ENCODE measurements at places on chromosomes 5 and 9.
A peak's percentile ranks its signal among the peaks of the same experiment; 100 is the strongest.

DNA sequence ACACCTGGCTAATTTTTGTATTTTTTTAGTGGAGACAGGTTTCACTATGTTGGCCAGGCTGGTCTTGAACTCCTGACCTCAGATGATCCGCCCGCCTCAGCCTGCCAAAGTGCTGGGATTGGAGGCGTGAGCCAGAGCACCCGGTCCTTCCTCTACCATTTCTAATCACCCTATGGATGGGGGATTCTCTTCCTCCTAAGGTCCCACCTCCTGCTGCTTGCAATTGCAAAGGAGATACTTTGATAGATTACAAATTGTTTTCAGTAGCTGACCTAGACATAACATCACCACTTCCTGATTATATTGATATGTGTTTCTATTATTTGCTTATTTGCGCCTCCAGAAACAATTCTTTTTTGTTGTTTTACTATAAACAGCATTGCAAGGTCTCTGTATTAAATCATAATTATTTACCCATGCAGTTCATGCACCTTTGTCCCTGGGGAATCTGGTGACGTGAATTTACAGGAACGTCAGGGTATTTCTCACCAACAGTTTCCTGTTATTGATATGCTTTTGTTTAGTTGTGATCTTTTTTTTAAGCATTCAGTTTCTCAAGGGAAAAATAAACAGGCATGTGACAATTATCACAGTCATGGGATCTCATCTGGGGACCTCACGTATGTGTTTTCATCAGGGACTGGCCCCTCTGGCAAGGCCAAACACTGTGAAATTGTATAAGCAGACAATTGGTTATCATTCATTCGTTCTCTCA is 43.2 kb downstream of the ESM1 start:
- no peak for DNase-seq

- no peak for DNase-seq
Measured at GRCh38 chr5:57664700-57665099, 182.1 kb upstream of the ACTBL2 start.

GRCh38 chr9:18358325-18358724 is 115.6 kb upstream of the ADAMTSL1 start:
- no peak for DNase-seq

DNA sequence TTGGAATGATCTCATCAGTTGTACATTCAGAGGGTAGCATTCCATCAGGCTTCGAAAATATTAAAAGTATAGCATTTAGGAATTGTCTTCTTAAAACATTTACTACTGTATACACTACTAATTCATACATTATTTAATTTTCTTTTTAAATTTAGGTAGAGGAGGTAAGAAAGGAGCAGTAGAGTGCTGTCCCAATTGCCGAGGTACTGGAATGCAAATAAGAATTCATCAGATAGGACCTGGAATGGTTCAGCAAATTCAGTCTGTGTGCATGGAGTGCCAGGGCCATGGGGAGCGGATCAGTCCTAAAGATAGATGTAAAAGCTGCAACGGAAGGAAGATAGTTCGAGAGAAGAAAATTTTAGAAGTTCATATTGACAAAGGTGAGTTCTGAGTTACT is 5.2 kb downstream of the DNAJA1 start:
- DNase-seq, result no peak

GRCh38 chr9:110536822-110537221 is 42.7 kb downstream of the SVEP1 start:
- DNase-seq, result peak; percentile 89

- no peak for DNase-seq
Measured at GRCh38 chr5:98786191-98786853, 12.9 kb downstream of the RGMB start.

- no peak for DNase-seq
Measured at GRCh38 chr9:35972093-35972492, 14.1 kb upstream of the OR2S2 start.

DNA sequence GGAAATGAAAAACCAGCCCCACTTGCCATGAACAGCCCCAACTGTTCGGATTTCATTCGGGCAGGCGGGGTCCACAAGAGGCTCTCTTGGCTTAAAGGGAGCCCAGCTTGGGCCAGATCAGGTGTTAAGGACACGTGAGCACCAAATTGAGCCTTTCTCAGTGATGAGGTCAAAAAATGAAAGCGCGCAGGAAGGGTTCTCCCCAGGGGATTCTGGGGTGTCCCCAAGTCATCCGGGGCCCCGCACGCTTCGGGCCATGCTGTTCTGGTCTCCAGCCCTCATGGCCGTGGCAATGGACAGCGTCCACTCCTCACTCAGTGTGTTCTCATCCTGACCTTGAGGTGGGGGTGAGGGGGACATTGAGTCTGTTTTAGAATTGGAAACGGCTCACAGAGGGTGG is 10.9 kb downstream of the AK1 start:
- no peak for DNase-seq

- DNase-seq, result no peak
Measured at GRCh38 chr5:5492087-5492933, 69.8 kb downstream of the ICE1 start.

DNA sequence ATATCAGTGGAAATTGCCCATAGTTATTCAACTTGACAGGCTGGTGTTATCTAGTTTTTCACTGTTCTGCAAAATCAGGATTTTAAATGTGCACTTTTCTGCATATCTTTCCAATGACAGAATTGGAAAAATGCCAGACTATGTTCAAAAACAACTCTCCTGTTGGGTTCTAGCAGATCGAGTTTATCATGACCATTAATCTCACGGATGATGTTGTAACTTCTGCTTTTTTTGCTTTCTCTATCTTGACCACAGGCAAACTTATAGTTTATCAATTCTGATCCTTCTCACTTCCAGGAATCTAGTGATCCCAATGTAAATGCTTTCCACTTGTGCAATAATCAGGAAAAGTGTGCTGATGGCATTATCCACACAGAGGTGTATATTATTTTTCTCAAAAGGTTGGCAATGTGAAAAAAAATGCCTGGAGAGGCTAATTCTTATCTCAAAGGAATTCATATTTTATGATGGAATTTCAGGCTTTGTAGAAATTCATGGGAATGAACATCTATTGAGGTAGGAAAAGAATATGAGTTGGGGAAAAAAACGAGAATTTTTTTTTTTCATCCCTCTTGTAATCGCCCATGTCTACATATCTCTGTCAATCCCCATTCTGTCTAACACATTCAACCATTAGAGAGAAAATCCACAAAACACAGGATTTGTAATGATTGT is 73.6 kb upstream of the DAB2 start:
- DNase-seq, result no peak

- DNase-seq, result no peak
Measured at GRCh38 chr9:92711146-92711545, 41.2 kb upstream of the IPPK start.

DNA sequence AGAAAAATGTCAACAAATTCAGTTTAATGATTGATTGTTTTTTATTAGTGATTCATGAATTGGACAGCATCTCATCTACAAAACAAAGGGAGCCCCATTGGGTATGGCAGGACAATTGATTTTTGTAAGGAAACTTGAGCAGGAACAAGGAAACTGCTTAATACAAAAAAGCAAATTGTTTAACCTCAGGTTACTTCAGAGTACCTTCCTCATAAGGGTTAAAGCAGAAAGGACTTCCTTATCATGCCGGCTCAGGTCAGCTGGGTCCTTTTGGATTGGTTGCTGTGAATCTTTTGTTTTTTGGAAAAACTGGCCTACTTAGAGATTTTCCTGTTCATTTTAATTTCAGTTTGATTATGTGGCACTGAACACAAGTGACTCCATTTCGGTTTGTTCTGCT is 211.8 kb downstream of the ARRDC3 start:
- no peak for DNase-seq

- no peak for DNase-seq
Measured at GRCh38 chr5:34993951-34994350, 53.8 kb downstream of the AGXT2 start.

DNA sequence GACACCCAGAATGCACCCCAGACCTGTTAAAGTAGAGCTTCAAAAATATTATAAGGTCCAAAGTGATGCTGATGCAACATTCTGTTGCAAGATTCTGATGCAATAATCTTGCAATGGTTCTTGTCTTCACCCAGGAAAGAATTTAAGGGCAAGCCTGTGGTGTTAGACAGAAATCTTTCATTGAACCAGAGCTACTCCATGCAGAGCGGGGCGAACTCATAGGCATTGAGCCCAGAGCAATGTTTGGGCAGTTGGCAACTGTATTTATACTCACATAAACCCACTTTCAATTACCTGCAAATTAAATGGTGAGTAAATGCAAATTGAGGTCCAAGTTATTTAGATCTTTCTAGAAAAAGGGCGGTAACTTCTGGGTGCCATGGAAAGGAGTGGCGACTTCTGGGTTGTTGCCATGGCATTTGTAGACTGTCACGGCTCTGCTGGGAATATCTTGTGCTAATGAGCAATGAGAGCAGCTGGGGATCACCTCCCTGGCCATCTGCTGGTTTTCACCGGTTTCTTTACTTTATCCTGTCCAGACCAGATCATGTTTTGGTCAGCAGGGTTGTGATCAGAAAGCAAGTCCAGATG is 163.4 kb downstream of the ICE1 start:
- DNase-seq, result no peak

DNA sequence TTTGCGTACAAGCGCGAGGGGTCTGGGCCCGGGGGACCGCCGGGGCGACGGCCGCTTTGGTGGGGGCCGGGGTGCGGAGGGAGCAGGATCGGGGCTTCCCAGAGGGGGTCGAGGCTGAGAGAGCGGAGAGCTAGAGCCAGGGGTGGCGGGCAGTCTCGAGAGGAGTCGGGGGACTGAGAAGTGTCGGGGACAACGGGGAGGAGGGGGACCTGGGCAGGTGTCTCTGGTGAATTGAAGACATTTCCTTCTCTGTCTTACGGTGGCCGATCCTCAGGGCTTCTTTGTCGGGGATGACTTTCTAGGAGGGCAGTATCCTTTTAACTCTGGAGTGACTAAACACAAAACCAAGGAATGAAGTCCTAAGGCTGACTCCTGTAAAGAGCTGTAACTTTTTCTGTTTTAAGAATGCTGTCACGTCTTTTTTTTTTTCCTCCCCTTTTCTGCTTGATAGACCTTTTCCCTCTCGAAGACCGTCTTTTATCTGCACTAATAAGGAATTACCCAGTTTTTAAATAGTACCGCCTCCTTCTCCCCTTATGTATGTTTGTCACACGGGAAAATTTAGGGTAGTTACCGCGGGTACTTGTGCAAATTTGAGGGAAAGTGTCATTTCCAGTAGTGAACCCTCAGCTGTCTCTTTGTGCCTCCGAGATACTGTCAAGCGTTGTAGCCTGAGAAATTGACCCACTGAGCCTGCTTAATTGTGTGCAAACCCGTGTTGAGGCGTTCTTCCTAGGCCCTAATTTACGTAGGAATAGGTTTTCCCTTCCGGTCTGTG is 822 bp downstream of the DENND4C start:
- no peak for DNase-seq

DNA sequence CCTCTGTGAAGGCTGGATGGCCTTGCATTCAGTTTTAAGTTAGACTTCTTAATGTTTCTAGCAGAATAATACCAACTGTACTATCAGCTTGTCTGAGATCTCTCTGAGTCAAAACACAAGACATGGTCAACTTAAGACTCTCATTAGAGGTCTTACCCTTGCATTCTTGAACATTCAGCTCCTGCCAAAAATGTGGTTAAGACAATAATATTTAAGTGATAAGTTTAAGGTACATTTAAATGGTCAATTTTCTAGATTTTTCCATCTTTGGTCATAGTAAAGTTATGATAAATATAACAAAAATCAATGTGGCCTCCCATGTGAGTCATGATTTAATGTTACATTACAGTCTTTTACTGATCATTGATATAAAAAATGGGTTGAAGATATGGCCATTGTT is 75.0 kb downstream of the NR2F1 start:
- DNase-seq, result peak; percentile 15

- DNase-seq, result no peak
Measured at GRCh38 chr9:130266236-130267098, 907 bp downstream of the HMCN2 start.
